A549 (cell line): ENCODE measurements at places on chromosomes 12 and 14.

- DNase-seq = no peak
Observed at GRCh38 chr12:6311822-6312528, 1.5 kb downstream of the PLEKHG6 start.

GRCh38 chr14:84584511-84584910 is 945.4 kb upstream of the FLRT2 start:
- no peak for DNase-seq

DNA sequence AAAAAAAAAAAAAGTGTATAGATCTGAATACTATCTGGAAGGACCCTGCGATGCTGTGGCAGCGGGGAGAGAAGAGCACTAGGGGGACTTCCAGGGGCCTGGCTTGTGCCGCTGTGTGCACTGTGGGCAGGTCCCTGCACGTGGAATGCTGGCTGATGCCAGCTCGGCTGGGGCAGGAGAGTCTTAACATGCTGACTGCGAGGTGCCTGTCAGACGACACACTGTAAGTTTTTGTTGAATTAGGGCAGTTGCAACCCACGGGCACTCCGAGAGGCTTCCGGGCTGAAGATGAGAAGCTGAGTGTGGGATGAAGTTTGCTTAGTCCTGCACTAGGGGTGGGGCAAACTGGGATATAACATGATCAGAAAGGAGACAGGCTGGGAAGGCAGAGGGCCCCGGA is 10.7 kb downstream of the GLT1D1 start:
- no peak for DNase-seq

- no peak for DNase-seq
Observed at GRCh38 chr14:75279763-75280290, 1.2 kb downstream of the FOS start.

- no peak for DNase-seq
Observed at GRCh38 chr14:95174184-95174792, 17.0 kb upstream of the DICER1 start.

DNA sequence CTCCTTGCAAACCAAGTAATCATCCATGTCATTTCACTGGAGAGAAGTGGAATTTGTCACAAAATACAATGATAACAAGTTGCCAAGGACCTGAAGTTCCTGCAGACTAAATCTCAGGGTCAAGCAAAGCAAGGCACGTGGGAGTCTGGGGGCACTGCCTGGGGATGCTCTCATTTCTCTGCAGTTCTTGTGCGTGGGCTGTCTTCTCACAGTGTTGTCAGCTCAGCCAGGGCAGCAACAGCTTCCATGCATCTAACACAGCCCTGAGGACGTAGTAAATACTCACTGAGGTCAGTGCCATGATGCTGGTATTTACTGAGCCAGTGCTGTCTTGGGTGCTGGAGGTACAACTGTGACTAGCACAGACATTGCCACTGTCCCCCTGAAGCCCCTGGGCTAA is 62.9 kb upstream of the CMKLR1 start:
- no peak for DNase-seq

DNA sequence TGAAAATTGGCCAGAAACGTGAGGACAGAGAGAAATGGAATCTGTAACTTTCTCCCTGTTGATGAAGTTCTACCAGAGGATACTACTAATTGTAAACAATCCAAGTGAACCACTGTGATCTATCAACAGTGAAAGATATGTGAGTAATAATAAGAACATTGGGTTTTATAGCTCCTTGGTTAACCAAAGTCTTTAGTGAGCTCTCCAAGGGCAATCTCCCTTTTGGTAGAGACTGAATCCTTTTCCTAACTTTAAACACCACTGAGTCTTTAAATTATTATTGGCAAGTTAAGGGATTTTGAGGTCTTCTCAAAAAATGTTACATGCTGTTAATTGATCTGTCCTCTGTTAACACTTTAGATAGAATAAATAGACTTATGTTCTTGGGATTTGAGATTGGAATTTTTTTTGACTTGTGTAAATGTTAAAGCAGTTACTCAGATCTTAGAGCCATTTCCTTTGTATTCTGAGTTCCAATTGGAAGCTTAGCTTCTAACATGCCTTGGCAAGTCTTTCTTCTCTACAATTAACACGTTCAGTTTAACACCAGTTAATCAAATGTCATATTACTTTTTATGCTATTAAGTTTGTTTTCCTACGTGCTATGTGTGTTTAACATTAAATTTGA is 338.2 kb upstream of the DDHD1 start:
- DNase-seq = no peak

DNA sequence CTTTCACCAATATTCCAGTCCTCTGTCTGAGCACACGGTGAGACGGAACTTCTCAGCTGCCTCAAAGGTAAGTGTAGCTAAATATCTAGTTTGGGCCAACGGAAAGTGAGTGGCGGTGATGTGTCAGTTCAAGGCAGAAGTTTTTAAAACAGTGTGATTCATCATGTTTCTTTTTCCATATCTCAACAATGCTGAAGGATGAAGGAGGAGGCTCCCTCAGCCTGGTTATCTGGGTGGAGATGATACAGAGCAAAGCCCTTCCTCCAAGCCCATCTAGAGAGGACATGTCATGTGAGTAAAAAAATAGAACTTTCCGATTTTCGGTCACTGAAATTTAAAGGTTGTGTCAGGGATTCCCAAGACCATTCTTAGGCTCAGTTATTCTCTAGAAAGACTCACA is 13.1 kb upstream of the ANP32D start:
- no peak for DNase-seq

GRCh38 chr12:15405606-15406005 is 83.3 kb downstream of the PTPRO start:
- DNase-seq = no peak

- DNase-seq = no peak
Observed at GRCh38 chr12:108424026-108424425, 84.9 kb upstream of the CMKLR1 start.

DNA sequence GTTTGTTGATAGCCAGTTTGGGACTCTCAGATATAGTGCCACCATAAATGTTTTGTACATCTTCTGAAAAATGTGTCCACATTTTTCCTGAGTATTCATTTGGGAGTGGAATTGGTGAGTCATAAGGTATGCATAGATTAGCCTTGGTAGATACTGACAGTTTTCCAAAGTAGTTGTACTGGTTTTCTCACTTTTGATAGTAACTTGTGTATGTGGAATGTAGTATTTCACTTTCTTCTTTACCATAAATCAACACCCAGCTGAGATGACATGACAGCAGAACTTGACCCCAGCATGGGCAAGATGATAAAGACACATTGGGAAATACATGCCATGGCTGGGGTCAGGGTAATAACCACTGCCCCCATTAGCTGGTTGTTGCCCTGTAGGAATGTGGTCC is 5.4 kb downstream of the FBXW8 start:
- no peak for DNase-seq
